ENCODE measurements at places on chromosomes 2 and 18.

DNA sequence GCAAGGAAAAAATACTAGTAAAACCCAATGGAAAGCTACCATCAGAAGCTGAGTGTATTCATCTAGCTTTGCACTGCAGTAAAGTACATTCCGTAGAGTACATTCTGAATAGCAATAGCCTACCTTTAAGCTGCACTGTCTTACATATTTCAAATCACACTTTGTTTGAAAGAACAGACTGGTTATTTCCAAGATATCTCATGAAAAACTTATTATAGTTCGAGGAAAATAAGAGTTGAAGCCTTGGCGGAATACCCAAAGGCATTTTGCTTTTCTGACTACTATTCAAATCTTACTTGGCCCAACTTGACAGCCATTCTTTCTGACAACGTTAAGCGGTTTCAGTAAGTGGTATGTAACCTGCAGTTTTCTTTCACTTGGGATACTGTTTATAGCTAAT, 177.6 kb downstream of the NRXN1 start:
- no peak for DNase-seq

- DNase-seq: no peak
Observed at GRCh38 chr2:183009249-183009899, 28.9 kb downstream of the NCKAP1 start.

- no peak for DNase-seq
Observed at GRCh38 chr2:235799281-235799680, 305.4 kb downstream of the AGAP1 start.

GRCh38 chr2:237886685-237887481, 27.5 kb downstream of the RAMP1 start:
- DNase-seq: peak; percentile 42

- no peak for DNase-seq
Observed at GRCh38 chr2:102048465-102048864, 56.7 kb downstream of the IL1R2 start.

DNA sequence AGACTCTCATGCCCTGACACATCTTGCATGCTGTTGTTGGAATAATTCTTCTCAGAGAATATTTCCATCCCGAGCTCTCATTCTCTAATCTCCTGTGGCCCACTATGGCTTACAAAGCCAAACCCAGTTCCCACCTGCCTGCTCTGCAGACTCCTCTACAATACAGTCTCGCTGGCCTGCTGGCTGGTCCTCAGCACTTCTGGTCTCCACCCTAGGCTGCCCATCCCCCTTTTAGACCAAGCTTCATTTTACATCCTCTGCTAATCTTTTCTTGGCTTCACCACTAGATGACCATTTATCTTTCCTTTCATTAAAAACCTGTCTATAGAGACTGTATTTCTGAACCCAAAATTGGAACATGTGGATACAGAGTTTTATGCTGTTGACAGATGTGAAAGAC, 42.5 kb upstream of the YPEL5 start:
- DNase-seq: no peak

GRCh38 chr2:46562451-46562840, 83.1 kb downstream of the TMEM247 start:
- no peak for DNase-seq

DNA sequence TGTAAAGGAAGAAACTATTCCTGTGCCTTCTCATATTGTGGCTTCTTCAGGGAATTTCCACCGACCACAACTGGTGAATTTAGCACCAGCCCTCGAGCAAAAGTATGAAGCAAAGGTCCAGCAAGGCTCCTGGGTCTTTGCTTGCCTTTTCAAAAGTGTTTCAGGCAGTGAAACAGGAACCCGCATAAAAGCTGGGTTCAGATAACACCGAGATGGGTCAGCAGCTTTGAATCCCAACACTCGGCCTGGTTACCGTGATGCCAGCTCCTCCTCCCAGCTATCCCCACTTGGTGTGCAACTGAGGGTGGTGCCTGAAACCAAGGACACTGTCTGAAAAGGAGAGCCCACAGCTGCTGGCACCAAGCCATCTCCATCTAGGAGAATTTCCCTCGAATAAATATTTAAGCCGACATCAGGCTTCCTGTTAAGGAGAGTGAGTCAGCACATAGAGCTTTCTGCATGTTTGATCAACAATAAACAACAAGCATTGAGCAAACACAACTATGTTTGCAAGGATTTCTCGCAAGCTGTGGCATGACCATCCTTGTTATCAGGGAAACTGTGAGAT, 69.5 kb downstream of the ANTXR1 start:
- no peak for DNase-seq

DNA sequence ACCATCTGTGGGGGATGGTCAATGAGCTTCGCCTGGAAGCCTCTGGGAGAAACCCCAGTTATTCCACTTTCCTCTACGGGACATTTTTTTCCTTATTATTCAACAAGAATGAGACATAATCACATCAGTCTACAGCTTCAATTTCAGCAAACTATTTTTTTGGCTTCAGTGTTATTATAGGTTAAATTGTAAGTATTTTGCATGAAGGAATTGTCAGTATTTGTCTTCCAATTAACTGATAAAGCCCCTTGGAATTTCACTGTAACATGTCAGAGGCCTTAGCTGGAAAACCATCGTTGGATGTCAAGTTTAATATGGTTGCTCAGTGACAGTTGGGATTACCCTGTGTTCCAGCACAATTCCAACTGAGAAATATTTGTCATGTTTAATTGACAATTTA, 480.9 kb upstream of the CHST9 start:
- DNase-seq: no peak

DNA sequence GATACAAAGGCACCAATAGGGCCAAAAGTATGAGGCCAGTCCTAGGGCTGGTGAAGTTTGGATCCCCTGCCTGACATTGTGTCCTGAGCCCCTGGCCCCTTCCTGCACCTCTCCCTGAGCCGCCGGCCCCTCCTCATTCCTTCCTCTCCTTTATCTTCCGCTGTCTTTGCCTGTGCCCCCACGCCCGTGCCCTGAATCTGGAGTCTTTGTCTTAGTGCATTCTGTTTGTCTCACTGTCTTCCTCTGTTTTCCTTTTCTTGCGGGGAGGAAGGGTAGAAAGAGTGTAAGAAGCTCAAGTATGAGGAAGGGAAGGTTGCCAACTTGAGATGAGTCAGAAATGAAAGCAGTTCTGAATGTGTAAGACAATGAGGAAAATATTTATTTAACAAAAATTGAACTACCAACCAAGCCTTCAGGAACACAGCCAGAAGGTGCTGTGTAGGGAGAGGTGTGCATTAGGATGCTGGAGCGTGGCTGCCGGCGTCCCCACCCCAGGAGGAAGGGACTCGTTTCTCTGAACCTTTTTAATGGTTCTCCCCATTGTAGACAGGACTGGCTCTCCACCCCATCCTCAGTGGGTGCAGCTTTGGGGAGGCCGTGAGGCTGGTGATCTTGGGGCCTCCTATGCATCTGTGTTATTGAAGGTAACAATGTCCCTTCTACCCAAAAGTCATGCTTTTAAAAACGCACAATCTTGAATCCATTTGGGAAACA, 133.1 kb downstream of the NEDD4L start:
- no peak for DNase-seq

- no peak for DNase-seq
Observed at GRCh38 chr2:46387886-46388515, 90.8 kb downstream of the EPAS1 start.

DNA sequence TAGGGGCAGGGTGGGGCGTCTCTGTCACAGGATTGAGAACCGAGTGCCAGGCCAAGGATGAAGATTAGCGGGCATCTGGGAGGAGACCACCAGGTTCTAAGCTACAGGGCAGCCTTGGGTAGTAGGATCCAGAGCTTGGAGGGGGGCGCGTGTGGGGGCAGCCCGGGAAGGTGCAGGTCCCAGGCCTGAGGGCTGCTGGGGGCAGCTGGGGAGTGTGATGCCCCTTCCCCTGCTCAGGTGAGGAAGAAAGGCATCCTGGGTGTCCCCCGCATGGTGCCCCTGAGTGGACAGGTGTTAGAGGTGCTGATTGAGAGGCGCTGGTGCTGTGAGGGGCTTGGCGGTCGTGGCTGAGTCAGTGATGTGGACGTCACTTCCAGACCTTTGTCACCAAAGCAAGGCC, 33.9 kb upstream of the MBP start:
- DNase-seq: no peak

DNA sequence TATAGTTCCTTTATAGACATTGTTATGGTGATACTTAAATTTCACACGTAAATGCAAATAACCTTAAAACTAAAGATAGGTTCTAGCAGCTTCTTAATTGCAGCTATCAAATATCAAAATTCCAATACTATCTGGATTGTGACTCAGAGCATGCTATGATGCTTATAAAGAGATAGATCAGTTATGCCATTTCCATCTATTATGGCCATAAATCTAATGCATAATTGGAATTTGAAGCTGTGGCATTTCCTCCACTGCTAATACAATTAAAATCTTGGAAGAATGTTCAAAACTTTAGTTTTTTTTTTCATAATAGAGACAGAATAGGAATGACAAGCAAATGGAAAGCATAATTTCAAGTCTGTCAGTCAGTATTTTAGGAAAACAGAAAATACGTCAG, 220.8 kb upstream of the GALNT5 start:
- no peak for DNase-seq

DNA sequence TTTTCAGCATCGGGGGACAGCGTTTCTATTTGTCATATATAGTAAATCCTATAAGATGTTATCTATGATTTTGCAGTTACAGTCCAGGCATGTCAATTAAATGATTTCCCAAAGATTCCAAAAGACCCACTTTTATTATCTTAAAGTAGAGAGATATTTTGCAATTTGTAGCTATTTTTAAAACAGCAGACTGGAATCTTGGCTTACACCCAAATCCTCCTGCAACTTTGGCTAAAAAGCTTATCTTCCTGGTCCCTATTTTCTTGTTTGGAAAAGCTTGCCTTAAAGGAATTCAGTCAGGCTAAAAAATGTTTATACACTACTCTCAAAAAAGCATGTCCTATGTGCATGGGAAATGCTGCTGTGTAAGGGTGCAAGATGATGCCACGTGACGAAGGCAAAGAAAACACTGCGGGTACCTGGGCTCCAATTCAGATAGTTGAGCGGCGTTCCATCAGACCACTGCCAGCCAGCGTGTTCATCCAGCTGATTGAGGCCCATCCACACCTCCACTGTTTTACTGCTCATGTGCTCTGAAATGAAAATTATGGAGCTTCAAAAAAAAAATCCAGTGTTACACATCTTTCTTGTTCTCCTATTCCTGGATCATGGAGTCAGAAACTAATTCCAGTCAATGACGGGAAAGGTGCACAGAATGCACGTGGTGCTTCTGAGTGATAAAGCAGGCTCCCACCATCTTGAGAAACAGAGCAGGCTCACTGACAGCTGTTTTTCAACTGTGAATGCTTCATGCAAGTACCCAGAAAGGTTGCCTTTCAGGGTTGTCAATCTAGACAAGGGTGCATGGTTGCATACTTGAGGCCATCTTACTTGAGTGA, 33.8 kb downstream of the PLA2R1 start:
- no peak for DNase-seq

DNA sequence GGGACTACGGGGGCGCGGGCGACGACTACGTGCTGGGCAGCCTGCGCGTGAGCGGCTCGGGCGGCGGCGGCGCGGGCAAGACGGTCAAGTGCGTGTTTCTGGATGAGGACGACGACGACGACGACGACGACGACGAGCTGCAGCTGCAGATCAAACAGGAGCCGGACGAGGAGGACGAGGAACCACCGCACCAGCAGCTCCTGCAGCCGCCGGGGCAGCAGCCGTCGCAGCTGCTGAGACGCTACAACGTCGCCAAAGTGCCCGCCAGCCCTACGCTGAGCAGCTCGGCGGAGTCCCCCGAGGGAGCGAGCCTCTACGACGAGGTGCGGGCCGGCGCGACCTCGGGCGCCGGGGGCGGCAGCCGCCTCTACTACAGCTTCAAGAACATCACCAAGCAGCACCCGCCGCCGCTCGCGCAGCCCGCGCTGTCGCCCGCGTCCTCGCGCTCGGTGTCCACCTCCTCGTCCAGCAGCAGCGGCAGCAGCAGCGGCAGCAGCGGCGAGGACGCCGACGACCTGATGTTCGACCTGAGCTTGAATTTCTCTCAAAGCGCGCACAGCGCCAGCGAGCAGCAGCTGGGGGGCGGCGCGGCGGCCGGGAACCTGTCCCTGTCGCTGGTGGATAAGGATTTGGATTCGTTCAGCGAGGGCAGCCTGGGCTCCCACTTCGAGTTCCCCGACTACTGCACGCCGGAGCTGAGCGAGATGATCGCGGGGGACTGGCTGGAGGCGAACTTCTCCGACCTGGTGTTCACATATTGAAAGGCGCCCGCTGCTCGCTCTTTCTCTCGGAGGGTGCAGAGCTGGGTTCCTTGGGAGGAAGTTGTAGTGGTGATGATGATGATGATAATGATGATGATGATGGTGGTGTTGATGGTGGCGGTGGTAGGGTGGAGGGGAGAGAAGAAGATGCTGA, 1.4 kb downstream of the SOX11 start:
- DNase-seq: no peak

- DNase-seq: no peak
Observed at GRCh38 chr18:51250458-51251024, 53.1 kb upstream of the MEX3C start.

GRCh38 chr18:43805646-43806194, 528.4 kb upstream of the SYT4 start:
- no peak for DNase-seq

- no peak for DNase-seq
Observed at GRCh38 chr2:73611193-73611592, 31.0 kb downstream of the NAT8 start.

GRCh38 chr2:48362515-48362914, 167.4 kb upstream of the STON1 start:
- DNase-seq: no peak

GRCh38 chr18:76503649-76504386, 8.8 kb upstream of the ZNF516 start:
- no peak for DNase-seq

DNA sequence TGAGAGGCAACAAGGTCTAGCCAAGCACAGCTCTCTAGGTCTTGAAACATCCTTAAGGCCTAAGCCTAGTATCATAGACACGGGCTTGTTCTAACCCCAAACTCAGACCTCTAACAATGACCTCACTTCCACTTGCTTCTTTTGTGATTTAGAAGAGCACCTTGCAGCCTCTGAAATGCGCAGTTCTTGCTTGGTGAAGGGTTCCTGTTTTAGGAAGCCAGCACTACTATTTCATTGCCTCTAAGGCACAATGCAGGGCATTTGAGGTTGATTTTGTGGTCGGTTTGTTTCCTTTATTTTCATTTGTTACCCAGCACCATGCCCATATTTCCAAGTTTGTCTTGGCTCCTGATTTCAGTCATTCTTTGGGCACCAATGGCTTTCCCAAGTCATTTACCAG, 117.0 kb upstream of the CYP1B1 start:
- no peak for DNase-seq

DNA sequence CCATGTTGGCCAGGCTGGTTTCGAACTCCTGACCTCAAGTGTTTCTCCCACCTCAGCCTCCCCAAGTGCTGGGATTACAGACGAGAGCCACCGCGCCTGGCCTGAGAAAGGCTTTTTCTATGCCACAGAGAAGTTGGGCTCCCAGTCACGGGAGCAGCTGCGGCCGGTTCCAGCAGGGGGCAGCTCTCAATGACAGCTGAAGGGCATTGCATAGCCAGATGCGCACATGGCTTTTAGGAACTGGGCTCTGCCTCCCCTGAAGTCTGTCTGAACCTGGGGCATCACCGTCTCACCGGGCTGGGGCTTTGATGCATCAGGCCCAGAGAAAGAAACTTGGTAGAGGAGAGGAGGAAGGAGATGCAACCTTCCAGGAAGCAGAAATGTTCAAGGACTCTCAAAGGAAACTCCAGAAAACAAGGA, 84.2 kb upstream of the LAPTM4A start:
- peak; percentile 14 for DNase-seq

- no peak for DNase-seq
Observed at GRCh38 chr2:20125164-20125563, 73.7 kb upstream of the LAPTM4A start.
